ENCODE measurements at places on chromosomes 6 and 20. TPM values are rescaled to one million over a fixed set of nuclear protein-coding genes. Genes with fewer than 3 reads are reported as not detected.

TCP11 gene
- 0.11 TPM for total RNA-seq

CSNK2B gene
- total RNA-seq: 118 TPM

SLC22A7 gene
- not detected for total RNA-seq

BPIFB2 gene
- total RNA-seq: not detected

SPAG4 gene
- 7.3 TPM for total RNA-seq

TOP1 gene
- 11.2 TPM for total RNA-seq

PTGIS gene
- total RNA-seq: 42.8 TPM

SALL4 gene
- 0.26 TPM for total RNA-seq

UNC93A gene
- total RNA-seq: not detected

RAB44 gene
- 0.13 TPM for total RNA-seq

CLPSL2 gene
- total RNA-seq: not detected

PLCB4 gene
- total RNA-seq: 9.5 TPM

LY86 gene
- not detected for total RNA-seq

EYA4 gene
- 0.32 TPM for total RNA-seq
